Fibroblast of skin of back (primary cell): ENCODE measurements at places on chromosomes 5 and 9.
A peak's percentile ranks its signal among the peaks of the same experiment; 100 is the strongest.

- no peak for DNase-seq
These were observed 133.9 kb upstream of the PANK3 start for GRCh38 chr5:168713051-168713450.

GRCh38 chr5:69170495-69170894, 3.5 kb downstream of the CCNB1 start:
- no peak for DNase-seq

DNA sequence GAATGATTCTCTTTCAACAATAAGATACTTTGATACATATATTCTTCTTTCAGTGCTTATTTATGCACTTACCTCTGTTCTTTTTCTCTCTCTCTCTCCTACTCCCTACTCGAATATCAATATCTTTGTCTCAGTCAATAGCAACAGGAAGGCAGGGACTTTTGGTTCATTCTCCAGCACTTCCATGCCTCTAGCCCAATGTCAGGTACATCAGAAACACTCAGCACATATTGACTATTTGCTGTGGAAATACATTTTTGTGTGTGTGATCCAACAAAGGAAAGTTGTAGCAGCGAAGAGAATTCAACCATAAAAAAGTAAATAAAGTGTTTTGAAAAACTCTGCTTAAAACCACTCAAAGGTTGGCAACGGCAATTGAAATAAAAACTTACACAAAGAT, 12.6 kb downstream of the DIRAS2 start:
- DNase-seq: no peak

- DNase-seq: peak; percentile 64
These were observed 130.9 kb upstream of the SLC30A5 start for GRCh38 chr5:68962757-68963484.

DNA sequence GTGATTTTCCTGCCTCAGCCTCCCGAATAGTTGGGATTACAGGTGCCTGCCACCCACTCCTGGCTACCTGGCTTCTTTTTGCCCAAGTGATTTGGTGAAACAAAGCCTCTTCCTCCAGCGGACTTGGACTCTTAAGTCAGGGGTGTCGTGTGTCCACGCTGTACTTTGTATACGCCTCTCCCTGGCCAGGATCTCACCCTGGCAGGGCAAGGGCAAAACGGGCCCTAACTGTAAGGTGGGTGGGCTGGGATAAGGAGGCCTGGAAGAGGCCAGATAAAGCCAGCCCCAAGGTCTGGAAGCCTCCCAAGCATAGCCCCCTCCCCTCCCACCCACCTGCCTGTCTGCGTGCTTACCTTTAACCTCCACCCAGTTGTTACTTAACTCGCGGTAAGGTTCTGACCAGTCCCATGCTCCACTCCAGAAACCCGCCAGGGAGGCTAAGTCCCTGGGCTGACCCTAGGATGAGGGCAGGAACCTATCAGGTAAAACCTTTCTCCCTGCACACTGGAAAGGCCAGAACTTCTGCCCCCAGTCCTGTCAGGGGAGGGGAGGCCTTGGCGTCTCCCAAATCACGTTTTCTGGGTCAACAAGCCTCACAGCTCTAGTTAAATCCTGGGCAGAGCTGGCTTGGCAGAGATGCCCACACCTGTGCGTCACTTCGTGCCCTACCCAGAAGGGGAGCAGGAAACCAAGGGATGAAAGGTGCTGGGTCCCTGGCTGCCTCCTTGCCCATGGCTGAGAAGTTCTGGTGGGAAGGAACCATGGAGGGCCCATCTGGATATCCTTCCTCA, 8.4 kb downstream of the CDK9 start:
- no peak for DNase-seq

- no peak for DNase-seq
These were observed 73.4 kb downstream of the NSG2 start for GRCh38 chr5:174118823-174119467.

- no peak for DNase-seq
These were observed 110.9 kb downstream of the KCNIP1 start for GRCh38 chr5:170614720-170615119.
